ENCODE measurements at places on chromosomes 1 and 21. TPM values are rescaled to one million over a fixed set of nuclear protein-coding genes. Genes with fewer than 3 reads are reported as not detected.

UTS2 gene
- not detected for total RNA-seq

DCST1 gene
- not detected for total RNA-seq

OR2T35 gene
- not detected for total RNA-seq

ADAMTS4 gene
- total RNA-seq = 15.0 TPM

- DNase-seq = no peak
Observed at GRCh38 chr1:85134583-85135391, 66.0 kb downstream of the SYDE2 start.

GRCh38 chr1:54844564-54844963, 42.4 kb downstream of the DHCR24 start:
- no peak for DNase-seq

Data from thoracic aorta (tissue), 2 donors.